ENCODE measurements at places on chromosomes 6 and 20.

GRCh38 chr6:151075930-151076555, 163.7 kb upstream of the AKAP12 start:
- no peak for DNase-seq

DNA sequence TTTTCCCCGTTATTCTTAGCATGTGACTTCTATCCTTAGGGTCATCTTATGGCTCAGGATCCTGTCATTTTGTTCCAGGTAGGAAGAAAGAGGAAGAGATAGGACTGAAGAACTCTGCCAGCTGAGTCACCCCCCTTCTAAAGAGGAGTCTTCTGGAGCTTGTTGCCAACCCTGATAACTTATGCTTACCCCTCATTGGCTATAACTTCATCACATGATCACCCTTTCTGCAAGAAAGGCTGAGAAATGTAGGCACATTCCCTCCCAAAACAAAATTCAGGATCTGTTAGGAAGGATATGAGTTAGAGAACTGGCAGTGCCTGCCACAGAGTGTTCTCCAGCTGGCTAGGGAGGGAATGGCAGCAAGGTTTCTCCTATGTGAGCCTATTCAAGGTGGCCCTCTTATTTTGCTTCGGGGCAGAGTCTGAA, 35.6 kb downstream of the ARFGEF2 start:
- DNase-seq, result no peak

DNA sequence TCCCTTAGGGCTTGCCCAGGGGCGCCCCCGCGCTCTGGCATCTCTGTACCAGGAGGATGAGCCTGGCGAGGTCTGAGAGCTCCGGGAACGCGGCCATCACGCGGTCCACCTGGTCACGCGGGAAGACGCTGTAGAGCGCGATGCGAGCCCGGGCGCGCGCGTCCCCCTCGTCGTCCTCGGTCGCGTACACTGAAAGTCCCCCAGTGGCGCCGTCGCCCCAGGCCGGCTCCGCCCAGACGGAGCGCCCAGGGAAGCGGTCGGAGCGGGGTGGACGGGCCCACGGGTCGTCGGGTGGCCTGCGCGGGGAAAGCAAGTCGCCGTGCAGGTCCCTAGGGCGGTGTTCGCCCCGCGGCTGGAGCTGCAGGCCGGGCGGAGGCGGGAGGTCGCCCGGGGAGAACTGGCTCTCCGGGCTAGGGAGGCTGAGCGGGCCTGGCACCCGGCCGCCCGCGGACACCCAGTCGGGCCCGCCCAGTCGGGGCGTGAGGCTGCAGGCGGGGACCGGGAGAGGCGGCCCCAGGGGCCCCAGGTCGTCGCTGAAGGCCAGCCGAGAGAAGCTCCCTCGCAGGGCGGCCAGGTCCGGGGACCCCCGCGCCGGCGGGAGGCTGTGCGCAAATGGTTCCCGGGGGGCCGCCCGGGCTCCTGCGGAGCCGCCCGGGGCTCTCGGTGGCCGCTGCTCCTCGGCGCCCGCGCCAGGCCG, 34.0 kb downstream of the ZC3H12D start:
- DNase-seq, result no peak

GRCh38 chr6:149364557-149364956, 35.5 kb upstream of the SUMO4 start:
- DNase-seq, result peak; percentile 1

- no peak for DNase-seq
These were observed 54.3 kb downstream of the SNAI1 start for GRCh38 chr20:50037123-50037522.

DNA sequence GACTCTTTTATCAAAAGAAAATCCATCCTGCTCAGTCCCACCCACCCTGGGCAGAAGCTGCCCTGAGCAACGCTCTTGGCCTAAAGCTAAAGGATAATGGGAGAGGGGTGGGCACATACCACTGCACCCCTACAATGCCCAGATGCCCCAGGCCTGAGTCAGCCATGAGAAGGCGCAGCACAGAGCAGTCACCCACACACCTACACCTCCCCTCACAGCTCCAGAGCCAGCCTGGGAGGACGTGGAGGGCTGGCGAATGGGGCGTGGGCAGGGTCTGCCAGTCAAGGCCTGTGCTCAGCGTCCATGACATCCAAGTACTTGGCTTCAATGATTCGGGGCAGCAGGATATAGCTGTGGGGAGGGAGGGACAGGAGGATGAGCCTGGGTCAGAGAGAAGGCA, 11.5 kb downstream of the SLC4A11 start:
- no peak for DNase-seq

DNA sequence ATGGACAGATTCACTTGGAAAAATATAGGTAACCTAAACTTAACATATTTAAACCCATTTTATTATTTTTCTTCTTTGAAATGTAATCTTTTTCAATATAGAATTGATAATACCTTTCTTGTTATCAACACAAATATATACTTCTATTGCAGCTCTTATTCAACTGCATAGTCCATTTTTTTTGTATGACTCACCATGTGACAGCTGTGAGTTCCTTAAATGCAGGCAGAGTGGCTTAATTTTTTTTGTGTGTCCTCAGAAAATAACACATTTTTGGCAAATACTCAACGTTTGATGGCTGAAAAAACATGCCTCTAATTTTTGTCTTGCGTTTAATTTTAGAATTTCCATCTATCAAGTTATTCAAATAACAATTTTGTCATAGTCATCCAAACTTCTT, 454.8 kb downstream of the PHF3 start:
- no peak for DNase-seq

DNA sequence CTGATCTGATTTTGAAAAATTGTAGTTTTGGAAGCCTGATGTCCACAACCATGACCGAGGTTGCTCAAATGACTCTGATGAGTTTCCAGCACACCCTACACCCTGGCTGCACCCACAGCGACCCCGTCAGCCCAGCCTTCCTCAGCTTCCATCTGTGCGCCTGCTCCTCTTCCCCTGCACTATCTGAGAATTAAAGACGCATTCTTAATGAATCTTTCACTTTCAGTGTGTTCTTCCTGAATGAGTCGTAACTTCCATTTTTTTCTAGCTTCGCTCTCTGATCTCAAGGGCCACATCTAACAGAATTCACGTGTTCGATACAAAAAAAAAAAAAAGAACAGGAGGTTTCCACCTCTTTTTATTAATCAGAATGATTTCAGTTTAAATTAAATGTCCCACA, 21.3 kb upstream of the RREB1 start:
- peak; percentile 27 for DNase-seq

DNA sequence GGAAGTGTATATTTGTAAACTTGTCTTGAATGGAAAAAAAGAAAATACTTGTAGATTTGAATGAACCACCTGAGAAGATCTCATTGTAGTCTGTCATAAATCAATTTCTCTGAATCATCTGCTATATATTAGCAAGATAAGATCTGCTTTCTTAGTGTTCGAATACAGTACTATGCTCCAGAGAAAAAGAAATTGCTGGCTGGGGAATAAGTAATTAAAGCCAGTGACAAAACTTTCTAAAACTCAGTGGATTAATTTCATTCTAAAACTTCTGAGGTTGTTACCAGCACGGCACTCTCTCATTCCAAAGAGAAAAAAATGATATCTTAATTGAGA, 22.4 kb upstream of the MROH8 start:
- no peak for DNase-seq

DNA sequence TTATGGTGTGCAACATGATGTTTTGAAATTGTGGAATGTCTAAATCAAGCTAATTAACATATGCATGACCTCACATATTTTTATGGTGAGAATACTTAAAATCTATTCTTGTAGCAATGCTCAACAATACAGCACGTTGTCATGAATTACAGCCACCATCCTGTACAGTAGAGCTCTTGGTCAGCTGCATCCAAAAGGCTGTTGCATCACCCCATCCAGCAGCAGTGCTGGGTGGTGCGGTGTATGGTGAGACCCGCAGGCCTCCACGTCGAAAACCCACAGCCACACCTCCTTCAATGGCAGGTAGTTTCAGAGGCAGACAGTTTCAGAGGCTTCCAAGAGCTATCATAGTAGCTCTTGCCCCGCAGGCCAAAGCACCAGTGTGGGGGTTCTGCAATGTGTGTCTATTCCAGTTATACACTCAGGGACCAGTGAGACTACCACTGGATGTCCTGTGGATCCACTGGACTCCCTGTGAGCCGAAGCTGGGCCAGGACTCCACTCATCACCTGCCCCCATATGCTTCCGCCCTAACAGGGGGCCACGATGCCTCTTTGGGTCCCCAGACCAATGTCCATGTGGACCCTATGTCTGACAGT, 23.4 kb downstream of the PACSIN1 start:
- peak; percentile 43 for DNase-seq

- peak; percentile 80 for DNase-seq
These were observed 49.4 kb upstream of the FYN start for GRCh38 chr6:111922454-111923297.

DNA sequence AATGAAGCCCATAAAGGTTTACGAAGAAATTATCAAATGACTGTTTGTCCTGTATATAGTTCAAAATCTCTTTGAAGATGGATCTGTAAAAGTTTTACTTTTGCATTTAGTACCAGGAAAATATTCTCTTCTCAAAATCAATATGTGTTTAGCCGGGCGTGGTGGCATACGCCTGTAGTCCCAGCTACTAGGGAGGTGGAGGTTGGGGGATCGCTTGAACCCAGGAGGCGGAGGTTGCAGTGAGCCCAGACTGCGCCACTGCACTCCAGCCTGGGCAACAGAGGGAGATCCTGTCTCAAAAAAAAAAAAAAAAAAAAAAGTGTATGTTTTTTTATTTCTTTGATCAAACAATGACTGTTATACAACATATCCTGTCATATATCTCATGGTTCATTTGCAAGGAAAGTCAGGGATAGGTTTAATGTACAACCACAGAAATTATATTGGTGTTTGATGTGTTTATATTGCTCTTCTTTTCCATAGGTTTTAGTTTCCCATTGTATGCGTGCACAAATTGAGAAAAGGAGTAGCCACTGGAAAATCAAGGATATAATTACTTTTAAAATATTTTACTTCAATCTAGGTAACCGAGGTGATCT, 40.1 kb downstream of the SOX4 start:
- DNase-seq, result no peak
